ENCODE measurements at places on chromosomes 11 and 22.

- DNase-seq = no peak
Observed at GRCh38 chr11:111206472-111206871, 39.1 kb upstream of the POU2AF2 start.

DNA sequence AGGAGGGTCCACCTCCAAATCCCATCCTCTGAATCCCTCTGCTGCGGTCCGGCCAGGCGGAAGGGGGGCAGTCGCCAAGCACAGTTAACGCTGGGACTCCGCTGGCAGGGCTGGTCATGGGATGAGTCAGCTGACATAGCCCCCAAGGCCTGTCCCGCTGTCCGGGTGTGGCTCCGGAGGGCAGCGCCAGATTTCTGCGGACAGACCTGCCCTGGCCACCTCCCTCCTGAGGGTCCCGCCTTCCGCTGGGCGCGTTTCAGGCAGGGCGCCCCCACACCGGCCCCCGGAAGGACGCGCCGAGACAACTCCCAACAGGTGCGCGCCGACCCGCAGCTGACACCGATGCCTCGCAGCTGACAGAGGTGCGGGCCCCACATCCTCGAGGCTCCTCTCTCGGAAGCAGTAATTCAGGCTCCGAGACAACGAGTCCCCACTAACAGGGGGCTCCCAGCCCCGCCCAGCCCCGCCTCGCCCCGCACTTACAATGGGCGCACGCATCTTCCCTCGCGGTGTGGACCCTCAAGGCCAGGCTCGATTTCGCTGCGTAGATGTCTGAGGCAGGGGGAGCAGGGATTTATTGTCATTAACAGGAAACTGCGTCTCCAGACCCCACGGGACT is 607 bp downstream of the PLAAT3 start:
- DNase-seq = peak; percentile 43

DNA sequence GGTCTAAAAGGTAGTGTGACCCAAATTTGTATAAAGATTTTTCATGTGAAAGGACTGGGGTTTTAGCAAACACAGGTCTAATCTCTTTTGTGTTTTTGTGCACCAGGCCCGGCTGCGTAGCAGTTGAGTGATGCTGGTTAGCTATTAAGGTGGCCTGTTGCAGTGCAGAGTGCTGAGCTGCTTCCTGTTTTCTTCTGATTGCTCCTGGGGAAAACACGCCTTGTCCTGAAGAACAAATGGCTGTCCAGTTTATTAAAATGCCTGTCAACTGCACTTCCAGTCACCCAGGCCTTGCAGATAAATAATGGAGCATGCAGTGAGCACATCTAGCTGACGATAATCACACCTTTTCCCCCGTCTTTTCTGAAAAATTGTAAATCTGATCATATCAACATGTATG is 1.8 kb downstream of the SRSF8 start:
- DNase-seq = peak; percentile 68

GRCh38 chr11:57322256-57323166 is 2.2 kb downstream of the TNKS1BP1 start:
- no peak for DNase-seq

DNA sequence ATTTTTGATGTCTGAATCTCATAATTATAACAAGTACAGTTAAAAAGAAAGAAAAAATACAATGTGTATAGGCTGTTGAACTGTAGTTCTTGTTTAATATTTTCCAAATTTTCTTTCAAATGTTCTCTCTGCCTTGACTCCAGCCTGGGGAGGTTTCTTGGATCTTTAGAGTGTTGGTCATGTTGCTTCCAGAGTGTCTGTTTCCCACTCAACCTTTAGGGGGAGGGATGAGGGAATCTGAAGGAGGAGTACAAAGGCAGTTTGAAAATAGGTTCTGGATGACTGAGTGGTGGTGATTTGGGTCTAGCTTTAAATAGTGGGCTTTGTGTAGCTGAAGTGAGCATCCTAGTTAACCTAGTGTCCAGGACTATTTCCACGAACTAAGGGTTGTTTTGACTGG is 2.0 kb downstream of the CTNND1 start:
- no peak for DNase-seq

GRCh38 chr11:47213950-47214565 is 716 bp upstream of the DDB2 start:
- DNase-seq = peak; percentile 90

GRCh38 chr22:19203834-19204233 is 25.3 kb upstream of the SLC25A1 start:
- no peak for DNase-seq

- no peak for DNase-seq
Observed at GRCh38 chr11:8234425-8234821, 29.3 kb downstream of the LMO1 start.

DNA sequence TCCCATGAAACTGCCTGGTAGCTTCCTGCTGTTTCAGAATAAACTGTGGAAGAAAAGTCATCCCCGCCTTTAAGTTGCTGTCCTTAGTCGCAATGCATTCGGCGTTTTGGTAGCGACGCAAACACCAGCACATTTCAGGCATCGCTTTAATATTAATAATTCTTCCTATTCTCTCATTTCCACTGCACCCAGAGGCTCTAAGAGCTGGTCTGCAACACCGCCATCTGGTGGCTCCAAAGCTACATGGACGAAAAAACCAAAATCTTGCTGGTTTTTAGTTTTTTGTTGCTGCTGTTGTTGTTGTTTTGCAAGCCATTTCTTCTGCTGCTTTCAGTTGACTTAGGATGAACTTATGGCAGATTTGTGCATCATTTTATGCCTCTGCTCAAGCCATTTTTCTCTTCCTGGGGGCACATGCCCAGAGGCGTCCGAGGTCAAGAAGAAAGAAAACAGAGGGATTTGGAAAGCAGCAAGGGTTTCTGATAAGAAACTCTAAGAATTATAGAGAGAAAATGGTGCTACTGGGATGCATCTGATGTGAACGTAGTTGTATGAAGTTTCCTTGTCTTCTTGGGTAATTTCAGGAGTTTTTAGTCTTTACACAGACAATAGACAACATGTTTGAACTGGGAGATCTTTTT is 345.4 kb upstream of the KIRREL3 start:
- peak; percentile 32 for DNase-seq

GRCh38 chr11:109796253-109796652 is 296.9 kb upstream of the ZC3H12C start:
- no peak for DNase-seq

DNA sequence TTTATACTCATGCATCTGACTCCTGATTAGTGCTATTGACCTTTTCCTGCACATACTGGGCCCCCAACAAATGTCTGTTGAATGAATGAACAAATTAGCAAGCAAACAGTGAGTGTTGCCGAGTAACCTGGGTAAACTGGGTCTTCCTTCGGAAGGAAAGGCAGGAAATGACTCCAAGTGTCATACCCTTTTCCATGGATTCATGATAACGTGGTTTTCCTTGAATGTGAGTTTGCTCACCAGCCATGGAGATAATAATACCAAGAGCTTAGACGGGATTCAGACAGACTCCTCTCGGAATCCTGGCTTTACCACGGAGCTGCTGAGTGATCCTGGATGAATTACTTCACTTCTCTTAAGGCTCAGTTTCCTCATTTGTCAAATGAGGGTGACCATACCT is 16.7 kb downstream of the TECTA start:
- DNase-seq = no peak

DNA sequence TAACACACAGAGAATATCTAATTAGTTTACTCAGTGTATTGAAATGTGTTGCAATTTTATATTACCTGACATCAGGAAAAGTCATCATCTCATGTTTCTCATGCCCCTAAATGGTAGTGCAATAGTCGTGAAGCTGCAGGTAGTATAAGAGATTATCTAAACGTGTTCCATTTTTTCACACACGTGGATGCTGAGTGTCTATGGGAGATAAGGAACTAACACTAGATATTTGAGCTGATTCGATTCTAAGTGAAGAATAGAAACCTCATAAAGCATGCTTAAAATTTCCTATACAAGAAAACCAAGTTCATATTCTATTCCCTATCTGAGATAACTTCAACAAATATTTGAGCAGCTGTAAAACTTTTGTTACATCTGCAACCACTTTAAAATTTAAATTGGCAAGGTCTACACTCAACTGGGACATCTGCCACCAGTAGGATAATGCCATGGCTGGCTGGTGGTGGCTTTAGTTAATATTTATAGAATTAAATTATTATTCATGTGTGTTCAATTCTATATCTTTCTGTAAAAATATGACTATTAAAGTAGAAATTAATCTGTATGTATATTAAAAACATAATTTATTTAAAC is 388.8 kb downstream of the LUZP2 start:
- no peak for DNase-seq

- DNase-seq = no peak
Observed at GRCh38 chr22:27068121-27068520, 410.7 kb downstream of the MIAT start.

GRCh38 chr11:102269927-102270326 is 47.4 kb upstream of the BIRC3 start:
- no peak for DNase-seq

- no peak for DNase-seq
Observed at GRCh38 chr11:126824035-126824607, 176.4 kb downstream of the KIRREL3 start.

DNA sequence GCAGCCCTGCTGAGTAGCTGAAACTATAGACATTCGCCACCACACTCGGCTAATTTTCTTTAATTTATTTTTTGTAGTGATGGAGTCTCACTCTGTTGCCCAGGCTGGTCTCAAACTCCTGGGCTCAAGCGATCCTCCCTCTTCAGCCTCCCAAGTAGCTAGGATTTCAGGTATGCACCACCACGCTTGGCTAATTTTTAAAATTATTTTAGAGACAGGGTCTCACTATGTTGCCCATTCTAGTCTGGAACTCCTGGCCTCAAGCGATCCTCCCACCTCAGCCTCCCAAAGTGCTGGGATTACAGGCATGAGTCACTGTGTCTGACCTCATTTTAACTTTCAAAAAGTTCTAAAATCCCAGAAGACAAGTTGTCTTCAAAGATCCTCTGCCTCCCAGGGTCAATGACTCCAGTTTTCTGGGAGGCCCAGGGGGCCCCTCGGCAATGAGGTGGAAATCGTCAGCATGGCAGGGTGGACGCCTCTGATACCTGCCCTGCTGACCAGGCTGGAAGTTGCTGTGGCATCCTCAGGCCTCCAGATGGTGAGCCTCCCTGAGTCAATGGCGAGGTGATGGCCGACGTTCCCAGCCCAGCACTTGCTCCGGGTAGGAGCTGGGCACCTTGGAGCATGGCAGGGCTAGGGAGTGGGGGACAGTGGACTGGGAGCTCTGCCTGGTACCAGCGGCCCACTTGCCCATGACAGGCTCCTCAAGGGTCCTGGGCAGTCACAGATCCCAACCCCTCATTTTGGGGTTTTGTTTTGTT is 31.1 kb downstream of the RPL3 start:
- no peak for DNase-seq

DNA sequence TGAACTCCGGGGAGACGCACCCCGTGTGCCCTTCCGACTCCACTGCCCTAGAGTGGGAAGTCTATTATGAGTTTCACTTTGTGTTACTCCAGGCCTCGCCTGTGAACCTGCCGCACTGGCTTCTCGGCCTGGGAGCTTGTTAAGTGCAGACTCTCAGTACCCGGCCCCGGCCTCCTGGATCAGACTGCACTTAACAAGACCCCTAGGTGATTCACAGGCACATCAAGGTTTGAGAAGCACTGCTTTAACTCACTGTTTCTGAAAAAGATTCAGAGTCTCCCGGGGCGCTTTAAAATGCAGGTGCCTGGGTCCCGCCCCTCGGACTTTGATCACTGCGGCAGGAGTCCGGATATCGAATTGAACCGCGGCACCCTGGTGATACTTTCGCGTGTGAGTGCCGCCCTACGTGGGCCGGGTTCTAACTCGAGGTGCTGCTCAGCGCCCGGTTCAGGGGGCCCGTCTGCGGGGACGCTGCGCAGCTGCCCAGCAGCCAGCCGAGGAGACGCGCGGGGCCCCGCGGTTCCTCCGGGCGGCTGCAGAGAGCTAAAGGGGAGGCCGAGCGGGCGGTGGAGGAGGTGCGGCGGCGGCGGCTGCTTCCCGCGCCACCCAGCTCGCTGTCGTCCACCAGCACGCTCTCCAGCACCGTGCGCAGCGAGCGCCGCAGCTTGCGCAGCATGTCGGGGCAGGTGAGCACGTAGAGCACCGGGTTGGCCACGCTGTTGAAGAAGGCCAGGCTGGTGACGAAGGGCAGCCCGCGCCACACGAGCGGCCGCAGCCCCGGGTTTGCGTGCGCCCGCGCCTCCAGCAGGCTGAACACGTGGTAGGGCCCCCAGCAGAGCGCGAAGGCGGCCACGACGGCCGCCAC is 3.4 kb downstream of the PTGDR2 start:
- DNase-seq = no peak

DNA sequence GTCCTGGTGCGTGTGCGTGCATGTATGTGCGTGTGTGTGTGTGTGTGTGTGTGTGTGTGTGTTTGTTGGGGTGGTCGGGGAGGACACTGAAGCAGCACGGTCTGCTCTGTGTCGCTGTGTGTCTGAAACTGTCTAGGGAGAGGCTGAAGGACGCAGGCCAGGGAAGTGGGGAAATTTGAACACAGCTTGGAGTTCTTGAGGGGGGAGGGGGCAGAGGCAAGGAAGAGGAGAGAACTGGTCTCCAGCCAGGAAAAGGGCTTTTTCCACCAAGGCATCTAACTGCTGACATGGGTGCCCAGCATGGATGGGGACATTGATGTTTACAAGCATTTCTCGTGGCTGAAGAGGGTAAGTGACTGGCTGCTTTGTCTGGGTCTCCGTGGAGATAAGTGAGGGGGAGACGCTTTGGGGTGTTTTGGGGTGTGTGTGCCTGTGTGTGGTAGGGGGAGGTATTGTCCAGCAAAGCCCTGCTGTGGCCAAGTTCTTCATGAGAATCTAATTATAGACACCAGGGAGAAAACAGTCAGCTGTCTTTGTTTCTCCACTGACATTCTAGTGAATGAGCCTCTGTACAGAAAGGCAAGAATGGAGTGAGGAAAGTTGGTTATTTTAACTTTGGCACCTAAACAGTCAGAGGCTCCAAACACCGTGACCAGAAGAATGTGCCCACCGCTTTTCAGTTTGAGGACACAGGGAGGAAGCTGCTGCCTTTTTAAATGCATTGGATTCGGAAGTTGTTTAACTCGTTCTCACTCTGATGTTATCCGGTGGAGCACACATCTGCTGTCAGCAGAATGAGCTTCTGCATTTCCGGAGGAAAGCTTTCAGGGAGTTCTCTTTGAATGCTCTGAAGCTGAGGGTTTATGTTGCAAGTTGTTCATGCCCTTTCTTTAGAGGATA is 63.7 kb downstream of the PPFIBP2 start:
- DNase-seq = no peak

- no peak for DNase-seq
Observed at GRCh38 chr22:41482319-41482935, 13.5 kb downstream of the ACO2 start.

GRCh38 chr11:2517016-2517385 is 72.2 kb downstream of the KCNQ1 start:
- DNase-seq = no peak

GRCh38 chr11:8283100-8283464 is 19.4 kb upstream of the LMO1 start:
- DNase-seq = no peak

GRCh38 chr11:23570828-23571227 is 710.6 kb upstream of the CCDC179 start:
- DNase-seq = no peak

DNA sequence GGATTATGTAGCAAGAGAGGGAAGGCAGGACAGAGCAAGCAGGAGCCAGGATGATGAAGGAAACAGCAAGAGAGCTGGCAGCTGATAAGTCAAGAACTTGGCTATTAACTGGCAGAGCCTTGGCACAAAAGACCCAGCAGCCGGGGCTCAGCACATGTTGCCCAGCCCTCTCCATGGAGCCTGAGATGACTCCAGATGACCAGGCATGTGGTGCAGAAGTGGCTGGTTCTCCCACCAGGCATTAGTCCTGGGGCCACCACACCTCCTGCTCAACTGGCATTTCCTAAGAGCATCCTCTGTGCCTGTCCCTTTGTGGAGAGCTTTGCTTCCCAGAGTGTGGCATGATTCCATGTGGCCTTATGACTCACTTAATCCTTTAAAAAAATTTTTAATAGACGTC is 522.6 kb downstream of the MN1 start:
- no peak for DNase-seq

Measured in stimulated activated CD8-positive, alpha-beta memory T cell treated with anti-CD3 and anti-CD28 coated beads, Interleukin-4, amount 100 ng/mL, for 48 hours (primary cell).